CD4-positive, alpha-beta T cell treated with Interleukin-6 at 100 ng/mL for 8 hours (primary cell): ENCODE measurements at places on chromosomes 3 and 15.

GRCh38 chr3:42613462-42613861 lies 13.0 kb downstream of the NKTR start:
- DNase-seq = no peak

- DNase-seq = no peak
Measured at GRCh38 chr3:10917176-10917575, 75.4 kb upstream of the SLC6A1 start.

- DNase-seq = no peak
Measured at GRCh38 chr3:59265566-59265965, 215.7 kb upstream of the CFAP20DC start.

- no peak for DNase-seq
Measured at GRCh38 chr3:171643681-171644080, 166.6 kb downstream of the PLD1 start.

DNA sequence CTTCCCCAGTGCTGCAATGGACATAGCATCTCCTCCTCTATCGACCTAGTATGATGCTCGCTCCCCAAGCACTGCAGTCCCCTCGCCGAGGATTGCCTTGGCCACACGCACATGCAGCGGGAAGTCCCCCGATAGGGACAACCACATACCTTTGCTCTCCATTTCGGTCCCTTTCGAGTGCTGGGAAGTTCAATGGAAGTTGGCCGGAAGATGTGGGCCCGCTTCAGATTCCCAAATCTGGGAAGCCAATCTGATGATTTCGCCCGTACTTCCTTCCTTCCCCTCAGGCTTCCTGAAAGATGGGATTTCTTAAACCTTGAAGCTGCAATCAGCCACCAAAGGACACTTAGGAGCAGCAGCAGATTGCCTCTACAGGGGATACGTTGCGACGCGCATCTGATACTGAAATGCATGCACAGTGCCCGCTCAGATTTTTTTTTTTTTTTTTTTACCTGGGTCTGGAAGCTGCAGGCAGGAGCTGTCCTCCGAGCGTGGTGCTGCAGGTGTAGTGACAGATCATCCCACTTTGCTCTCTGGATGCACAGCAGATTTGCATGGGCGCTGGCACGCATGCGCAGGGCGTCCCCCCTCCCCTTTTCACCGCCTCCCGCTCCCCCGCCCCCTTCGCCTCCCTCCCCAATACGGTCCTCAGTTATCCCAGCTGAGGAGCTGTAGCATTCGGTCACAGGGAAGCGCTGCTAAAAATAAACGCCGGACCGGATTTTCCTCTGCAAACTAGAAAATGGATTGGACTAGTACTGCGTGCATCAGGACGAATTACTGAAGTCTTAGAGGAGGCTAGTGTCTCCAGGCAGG lies at the start of gene FGF12:
TSS of gene FGF12 (minus strand) at position 510 of the 816 bp plus-strand sequence.
- DNase-seq = no peak

- no peak for DNase-seq
Measured at GRCh38 chr3:155890671-155891190, 20.3 kb downstream of the GMPS start.

DNA sequence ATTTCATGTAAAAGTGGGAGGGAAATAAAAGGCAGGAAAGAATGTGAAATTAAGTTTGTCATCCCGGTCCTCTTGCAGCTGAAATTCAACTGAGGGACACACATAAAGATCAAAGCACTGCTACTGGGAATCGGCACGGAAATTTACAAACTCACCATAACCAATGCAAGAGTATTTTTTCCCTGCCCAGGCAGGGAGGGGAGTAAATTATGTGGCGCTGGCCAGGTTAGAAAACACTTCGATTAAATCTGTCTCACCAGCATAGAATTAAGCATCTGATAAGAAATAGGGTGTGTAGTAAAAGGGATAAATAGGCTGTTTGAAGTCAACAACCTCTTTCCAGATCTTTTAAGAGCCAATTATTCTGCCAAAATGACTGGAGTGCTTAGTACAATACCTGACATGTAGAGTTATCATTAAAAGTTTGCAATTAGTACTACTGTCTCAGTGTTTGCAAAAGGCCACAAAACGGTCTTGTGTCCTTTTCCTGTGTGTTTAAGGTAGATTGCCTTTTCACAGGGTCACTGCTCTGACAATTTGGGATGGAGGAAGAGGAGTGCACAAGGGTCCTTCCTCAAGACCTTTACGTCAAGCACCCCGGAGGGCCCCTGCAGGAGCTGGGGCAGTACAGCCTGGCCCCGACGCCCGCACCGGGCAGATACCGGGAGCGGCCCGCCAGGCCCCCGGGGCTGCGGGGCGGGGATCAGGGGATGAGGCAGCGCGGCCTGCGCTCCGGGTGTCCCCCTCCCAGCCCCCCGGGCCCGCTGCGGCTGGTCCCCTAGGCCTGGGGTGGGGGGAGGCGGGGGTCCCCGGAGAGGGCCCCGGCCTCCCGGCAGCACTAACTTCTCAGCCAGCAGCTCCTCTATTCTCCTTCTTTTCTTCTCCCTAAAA lies 651 bp downstream of the UBA3 start:
- DNase-seq = no peak

DNA sequence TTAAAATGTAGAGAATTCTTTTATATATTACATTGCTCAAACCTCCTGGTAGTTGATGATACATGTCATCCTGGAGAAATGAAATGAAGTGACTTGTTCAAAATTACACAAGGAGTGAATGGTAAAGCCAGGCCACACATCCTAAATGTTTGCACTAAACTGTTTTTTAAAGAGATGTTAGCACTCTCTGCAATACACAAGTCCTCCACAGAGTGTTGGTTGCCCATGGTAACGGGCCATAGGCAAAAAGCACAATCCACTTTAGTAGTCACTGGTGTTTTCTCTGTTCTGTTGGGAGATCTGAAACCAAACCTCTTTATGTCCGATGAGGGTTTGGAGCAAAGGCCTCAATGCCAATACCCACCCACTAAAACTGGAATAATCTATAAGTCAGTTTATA lies 907.4 kb downstream of the NTRK3 start:
- DNase-seq = no peak
